GM13976 (cell line): ENCODE measurements at places on chromosomes 11 and 22.

DNA sequence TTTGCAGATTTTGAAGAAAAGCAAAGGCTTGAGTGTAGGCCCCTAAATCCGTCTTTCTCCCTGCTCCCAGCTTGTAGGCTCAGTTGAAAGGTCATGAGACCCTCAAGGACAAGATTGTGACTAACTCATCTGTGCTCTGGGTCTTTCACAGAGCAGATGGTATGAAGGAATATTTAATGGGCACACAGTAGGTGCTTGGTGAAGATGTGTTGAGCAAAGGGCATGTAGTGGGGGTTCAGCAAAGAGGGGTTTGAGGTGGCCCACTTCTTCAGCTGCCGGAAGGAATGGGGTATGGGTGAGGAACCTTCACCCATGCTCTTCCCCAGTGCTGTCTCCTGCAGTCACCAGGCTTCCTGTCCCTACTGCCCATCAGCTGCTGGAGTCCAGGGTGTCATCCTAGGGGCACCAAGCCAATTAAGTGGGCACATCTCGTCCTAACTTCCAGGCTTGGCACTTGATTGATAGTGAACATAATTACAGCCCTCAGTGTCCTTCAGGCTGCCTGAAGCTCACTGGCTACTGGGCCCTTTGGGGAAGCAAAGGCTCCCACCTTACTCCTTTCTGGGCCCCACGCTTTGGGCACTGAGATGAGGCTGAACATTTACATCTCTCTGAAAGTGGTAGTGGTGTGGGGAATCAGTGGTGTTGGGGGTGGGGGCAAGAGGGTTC lies 15.0 kb downstream of the DGAT2 start:
- DNase-seq: no peak

DNA sequence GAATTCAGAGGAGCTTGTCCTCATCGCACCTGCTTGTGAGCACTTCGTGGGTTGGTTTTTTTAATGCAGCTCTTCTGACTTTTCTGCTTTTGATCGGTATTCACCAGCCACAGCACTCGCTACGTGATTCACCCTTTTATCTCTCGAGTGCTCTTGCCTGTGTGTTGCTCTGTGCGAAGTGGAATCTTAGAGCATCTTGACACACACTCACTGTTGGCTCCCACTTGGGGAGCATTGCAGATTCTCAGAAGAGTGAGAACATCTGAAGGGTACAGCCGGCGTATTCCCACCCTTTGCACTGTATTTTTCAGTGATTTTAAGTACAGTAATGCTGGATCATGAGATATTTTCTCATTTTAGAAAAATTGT lies 10.9 kb downstream of the TNNT3 start:
- no peak for DNase-seq

DNA sequence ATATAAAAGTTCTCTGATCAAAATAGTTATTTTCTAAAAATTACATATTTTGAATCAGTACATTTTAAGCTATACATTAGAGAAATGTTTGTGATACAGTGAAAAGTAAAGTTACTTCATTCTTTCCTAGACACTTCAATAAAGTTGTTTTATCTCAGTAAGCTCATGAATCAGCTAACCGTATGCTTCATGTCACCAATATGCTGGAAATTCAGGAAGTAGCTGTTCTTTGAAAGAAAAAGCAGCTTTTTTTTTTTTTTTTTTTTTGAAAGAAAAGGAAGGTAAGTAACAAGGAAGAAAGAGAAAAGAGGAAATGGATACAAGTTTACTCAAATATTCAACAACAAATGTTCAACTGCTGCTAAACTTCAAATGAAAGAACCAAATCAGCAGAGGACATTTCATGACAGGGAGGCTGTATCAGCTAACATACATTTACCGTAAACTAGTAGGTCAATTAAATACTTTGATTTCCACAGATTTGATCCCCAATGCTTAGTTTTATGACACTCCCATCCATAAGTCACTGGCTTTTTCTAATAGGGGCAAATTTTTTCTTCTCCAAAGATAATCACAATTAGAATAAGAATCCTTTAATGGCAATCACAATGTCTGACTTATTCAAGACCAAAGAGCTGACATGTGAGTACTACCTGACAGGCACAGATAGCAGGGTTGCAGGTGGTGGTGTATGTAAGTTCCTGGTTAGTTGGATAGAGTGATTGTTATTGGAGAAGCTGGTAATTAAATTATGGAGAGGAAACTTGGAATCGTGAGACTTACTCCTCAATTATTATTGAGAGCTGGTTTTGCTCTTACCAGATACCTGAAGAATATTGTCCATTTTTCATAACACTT lies 754 bp downstream of the OR52A1 start:
- no peak for DNase-seq

DNA sequence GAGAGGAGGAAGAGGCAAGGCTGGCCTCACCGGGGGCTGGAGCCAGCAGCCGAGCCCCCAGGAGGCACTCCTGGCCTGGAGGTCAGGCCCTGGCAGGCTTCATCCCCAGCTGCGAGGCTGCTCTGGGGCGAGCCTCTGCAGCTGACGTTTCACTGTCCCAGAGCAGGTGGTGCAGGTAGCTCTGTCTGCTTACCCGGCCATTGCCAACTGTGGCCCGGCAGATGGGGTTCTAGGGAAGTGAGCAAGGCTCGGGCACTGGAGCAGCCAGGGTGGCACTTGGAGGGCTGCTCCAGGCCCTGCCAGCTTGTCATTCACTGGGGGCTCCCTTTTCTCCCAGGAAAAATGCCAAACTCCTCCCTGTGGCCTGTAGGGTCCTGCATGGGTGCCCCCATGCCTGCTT lies 118.7 kb upstream of the ANO1 start:
- no peak for DNase-seq

GRCh38 chr11:36467012-36467411 lies 43.1 kb downstream of the TRAF6 start:
- DNase-seq: no peak

DNA sequence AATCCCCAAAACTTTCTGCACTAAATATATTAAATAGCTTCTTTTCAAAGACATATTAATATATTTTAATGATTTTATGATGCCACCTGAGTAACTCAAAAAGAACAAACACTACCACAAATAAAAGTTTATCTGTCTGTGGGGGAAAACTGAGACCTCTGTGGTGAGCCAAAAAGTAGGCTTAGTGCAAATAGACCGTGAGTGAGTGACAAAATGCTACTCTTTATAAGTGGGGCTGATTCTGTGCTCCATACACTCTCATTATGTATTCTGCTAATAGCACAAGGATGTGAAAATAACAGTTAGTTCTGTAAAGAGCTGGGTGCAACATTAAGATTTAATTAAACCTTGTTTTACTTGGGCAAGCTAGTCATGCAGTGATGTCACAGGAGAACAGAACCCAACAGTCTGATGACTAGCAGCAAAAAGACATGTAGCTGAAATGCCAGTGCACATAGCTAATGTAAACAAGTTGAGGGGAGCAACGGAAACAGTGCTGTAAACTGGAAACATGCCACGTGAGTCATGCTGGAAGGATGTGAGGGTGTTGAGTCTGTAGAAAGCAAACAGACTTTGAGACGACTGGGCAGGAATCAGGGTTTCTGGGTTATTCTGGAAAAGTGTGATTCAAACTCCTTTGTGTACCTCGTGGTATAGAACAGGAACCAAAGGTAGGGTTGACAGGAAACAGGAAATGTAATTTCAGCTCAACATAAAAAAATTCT lies 1130.4 kb downstream of the LRRC4C start:
- DNase-seq: no peak

DNA sequence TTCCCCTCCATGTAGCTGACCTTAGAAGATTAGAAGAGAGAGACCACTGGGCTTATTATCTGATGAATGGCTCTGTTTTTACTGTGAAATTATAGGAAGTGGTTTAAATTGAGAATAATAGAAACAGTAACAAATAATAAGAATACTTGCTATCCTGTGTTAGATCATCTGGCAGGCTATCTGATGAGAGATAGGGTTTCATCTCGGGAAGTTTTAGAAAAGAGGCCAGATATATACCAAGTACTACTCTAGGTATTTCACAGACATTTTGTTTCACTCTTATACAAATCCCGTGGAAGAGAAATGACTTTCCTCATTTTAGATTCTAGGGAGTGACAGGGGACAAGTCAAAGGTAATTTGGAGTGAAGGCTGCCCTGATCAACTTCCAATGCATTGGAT lies 198.4 kb downstream of the MAML2 start:
- DNase-seq: no peak

DNA sequence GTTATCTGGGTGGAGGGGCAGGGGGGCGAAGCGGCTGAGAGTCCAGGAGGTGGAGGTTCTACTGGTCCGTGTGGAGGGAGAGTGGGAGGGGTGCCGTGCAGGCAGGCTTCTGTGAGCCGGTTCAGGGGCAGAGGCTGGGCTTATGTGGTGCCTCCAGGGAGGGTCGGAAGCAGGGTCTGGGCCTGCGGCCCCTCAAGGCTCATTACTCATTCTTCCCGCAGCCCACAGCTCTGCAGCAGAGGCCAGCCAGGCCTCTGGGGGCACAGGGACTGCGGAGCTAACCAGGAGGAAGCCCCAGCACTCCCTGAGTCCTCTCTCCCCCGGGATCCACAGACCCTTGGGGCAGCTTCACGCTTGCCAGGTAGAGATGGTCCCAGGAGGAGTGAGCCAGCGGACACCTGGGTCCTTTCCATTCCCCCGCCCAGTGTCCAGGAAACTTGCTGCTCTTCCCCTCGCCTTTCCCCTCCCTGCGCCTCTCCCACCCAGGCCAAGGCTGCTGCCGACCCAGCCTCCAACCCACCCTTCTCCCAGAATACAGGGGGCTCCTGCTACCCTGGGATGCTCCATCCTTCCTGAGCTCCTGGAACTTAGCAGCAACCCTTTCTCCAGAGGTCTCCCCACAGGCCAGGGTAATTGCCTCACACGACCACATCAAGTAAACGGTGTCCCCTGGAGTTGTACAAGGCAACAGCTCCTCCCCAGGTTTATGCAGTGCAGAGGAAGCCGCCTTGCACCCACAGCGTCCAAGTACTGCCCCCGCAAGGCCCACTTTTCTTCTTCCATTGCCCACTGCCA lies 6.3 kb downstream of the NRXN2 start:
- no peak for DNase-seq

- peak; percentile 83 for DNase-seq
These were observed 34.4 kb upstream of the TRIM29 start for GRCh38 chr11:120172054-120172911.

- no peak for DNase-seq
These were observed 5.3 kb upstream of the NHERF4 start for GRCh38 chr11:119179983-119180382.

- DNase-seq: peak; percentile 29
These were observed 22.0 kb upstream of the MS4A6A start for GRCh38 chr11:60204922-60205321.

DNA sequence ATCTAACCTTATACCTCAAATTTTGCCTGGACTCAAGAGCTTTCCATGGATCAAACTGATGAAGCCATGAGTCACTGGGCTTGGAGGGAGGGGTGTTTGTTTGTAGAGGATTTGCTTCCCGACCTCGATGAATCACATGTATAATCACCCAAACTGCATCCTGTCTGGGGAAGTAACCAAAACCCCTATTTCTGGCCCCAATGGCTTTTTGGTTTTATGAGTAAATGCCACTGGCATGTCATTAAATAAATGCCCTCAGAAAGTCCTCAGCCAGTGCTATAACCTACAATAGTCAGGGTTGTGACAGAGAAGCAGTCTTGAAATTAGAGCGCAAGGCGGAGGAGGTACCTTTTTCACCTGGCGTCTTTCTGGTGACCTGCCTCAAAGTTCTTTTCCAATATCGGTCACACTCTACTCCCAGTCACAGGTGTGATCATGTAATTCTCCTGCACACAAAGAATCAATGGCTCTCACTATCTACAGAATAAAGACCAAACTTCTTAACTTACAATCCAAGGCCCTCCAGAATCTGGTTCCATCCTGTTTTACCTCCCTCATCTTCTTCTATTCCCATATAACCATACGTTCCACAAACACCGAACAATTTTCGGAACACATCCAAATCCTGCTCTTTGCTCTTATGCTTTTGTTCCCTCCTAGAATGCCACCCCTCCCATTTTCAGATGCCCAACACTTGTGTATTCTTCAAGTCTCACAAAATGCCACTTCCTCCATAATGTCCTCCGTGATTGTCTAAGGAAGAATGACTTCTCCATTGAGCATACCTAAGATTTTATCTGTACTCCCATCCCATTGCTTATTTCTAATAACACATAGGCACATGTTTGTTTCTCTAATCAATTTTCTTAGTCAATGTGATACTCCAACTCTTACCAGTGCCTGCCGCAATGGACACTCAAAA lies 81.3 kb upstream of the BLID start:
- DNase-seq: no peak

DNA sequence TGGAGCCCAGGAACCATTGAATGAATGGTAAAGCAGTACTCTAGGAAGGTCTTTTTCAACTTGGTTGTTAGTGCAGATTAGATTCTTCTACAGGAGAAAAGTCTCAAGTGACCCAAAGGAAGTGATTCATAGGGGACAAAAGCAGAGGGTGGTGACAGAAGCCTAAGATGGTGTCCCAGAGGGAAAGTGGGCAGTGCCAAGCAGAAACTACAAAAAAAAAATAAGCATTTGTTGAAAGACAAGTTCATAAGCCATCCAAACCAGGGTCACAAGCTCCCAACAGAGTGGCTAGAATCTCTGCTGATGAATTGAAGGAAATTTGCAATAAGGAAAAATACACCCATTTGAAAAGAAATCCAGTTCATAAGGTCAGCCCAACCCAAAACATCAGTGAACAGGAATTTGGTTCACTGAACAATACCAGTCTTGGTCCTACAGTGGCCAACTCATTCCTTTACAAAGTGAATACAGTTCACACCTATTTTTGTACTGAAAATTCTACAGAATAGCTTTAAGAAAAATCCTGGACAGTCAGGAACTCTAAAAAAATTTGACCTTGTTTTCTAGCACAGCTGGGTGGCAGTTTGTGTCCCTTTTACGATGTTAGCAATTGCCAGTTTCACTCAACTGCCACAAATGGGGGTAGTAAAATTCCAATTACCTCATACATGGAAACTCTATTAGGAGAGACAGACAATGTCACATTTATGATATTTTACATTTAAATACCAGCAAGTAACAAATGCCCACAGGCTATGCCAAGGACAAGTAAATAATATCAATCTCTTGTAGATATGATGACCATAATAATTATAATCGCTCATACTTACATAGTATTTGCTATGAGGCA lies 21.6 kb upstream of the NUP160 start:
- no peak for DNase-seq

DNA sequence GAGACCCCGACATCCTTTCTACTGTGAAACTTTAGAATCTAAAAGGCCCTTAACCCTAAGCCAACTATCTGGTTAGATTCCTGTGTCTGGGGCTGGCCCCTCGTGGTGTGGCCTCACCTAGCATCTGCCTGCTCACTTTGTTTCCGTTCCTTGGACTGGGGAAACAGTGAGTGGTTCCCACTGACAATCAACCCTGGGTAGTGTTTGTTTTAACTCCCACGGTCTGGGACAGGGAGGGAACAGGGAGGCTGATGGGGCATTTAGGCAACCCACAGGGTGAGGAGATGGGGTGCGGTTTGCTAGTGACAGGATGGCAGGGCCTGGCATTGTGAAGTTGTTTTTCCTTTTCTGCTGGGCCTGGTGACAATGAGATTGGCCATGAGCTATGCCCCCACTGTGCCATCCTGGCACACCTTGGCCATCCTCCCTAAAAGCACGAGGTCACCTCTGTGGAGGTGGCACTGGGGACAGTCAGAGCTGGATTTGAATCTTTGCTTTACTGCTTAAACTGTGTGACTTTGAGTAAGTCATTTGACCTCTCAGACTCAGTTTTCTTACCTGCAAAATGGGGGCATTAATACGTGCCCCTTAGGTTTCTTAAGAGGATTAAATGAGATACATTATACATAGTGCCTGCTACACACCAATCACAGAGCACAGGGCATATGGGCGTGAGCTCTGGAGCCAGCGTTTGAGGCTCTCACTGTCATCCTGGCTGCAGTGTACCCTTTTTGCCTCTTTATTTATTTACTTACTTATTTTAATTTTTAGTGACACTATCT lies 31.4 kb downstream of the CHRDL2 start:
- DNase-seq: no peak

GRCh38 chr22:46843821-46844255 lies 81.4 kb downstream of the TBC1D22A start:
- DNase-seq: no peak
